ENCODE measurements at places on chromosomes 2 and 18. TPM values are rescaled to one million over a fixed set of nuclear protein-coding genes. Genes with fewer than 3 reads are reported as not detected.

GRCh38 chr18:54330768-54331548, 26.7 kb downstream of the STARD6 start:
- DNase-seq = no peak

The RASGRP3 gene
- polyA plus RNA-seq = 34.4 TPM

- DNase-seq = no peak
Measured at GRCh38 chr18:32754508-32755263, 18.1 kb downstream of the KLHL14 start.

DNA sequence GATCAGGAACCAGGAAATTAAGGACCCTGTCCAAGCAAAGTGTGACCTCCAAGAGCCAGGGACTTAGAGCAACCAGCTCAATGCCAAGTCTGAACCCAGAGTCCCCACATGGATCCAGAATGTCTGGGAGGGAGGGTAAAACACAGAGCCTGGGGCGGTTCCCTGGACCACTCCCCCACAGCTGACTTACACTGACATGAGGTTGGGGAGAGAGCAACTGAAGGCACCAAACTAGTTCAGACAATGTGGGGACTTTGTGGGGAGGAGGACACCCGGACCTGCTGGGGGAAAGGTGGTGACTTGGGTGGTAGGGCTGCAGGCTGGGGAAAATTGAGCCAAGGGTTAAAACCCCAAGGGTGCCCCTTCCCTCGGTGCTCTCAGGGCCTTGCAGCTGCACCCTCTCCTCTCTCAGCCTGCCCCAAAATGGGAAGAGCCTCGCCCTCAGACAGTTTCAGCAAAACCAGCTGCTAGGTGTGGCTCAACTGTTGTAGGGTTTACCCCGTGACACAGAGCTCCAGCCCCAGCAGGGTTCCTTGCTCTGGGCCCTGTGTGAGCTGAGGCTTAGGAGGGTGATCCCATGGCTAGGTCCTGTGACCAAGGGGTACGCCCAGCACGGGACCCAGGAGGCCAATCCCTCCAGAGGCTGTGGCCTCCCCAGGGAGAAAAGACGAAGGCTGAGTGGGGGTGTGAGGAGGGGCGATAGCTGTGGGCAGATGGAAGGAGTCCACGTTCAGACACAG, 28.6 kb downstream of the MARCO start:
- peak; percentile 83 for DNase-seq

DNA sequence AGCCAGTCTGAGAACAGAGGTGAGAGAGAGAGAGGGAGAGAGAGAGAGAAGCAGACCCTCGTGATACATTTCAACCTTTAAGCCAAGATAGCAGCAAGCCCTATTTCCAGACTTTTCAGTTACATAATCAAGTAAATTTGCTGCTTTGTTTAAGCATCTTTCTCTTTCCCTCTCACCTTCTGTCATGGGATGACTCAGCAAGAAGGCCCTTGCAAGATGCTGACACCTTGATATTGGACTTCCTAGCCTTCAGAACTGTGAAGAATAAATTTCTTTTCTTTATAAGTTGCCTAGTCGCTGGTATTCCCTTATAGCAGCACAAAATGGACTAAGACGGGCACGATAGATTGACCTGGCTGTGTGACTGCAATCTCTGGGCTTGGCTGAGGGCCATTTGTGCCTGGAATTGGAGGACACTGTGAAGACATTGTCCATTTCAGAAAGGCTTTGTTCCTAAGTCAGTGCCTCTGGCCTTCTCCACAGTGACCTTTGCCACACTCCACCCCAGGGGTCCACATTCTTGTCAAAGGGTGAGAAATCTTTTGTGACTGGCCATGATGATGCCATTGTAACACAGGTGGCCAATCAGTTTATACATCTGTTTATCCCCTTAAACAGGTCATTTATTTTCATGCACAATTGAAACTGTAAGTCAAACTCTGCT, 51.3 kb upstream of the ITSN2 start:
- DNase-seq = no peak

DNA sequence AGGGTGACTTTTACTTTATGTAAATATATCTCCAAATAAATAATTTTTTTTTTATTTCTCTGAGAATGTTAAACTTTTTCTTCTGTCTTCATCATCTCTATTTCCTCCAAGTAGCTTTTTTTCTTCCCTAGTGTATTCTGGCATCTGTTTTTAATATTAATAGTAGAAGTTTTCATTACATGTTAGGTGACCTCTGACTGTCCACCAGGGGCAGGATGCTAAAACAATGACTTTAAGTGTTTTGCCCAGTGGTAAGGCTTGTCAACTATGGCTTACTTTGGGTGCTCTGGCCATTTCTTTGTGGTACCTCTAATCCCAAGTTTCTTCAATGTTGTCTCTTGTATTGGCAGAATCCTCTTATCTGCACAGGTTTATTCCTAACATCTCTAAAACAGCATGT, 127.1 kb downstream of the SRBD1 start:
- DNase-seq = no peak

The DYNAP gene
- polyA plus RNA-seq = 0.16 TPM

DNA sequence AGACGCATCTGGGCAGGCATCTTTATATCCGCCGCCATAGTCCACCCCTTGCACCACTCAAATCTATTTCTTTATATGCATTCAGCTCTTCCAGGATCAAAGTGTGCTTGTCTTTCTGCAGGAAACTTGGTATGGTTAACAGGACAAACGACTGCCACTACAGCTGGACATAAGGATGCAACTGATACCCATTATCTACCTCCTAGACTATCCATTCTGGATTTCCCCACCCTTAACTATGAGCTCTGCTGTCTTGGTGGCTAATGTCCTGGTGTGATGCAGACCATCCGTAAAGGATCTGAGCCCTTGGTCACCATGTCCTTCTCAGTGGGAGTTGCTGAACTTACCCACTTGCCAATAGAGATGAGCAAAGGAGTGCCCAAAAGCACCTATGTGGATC, 40.1 kb upstream of the SPATS2L start:
- no peak for DNase-seq

The KLHL14 gene
- polyA plus RNA-seq = 1.3 TPM

The TUBA4B gene
- polyA plus RNA-seq = 4.2 TPM

DNA sequence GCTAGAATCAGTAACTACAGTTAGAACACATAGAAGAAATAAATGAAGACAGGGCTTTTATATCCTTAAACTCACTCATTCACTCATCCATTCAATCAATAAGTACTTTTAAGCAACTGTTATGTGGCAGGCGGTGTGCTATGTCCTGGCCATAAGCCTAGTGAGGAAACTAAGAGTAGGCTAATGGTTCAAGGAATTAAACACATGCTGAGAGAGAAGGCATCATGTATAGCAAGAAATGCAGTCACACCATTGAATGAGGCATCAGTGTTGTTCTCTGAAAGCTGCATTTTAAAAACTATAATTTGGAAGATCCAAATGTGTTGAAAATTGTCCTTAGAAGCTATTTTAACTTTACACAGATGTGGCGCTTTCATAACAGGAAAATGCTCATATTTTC, 86.5 kb upstream of the DTNA start:
- DNase-seq = no peak

DNA sequence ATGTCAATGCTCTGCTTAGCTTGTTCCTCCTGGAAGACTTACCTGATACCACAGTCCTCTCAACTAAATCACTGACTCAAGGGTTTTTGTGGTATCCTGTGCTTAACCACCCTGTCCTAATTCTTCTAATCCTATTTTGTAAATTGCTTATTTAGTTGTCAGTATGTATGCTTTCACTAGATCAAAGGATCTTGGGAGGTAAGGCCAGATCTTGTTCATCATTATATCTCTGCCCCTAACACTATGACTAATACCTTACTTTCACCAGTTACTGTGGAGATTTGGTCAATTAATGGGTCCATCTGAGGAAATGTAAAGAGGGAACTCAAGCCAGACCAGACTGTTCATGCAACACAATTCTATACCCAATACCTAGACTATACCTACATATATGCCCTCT, 203.2 kb downstream of the GULP1 start:
- no peak for DNase-seq

GRCh38 chr2:71684226-71685072, 231.1 kb downstream of the DYSF start:
- no peak for DNase-seq

Measured in left lung (tissue), 14 donors.